ENCODE measurements at places on chromosomes 4 and X.
A peak's percentile ranks its signal among the peaks of the same experiment; 100 is the strongest.

DNA sequence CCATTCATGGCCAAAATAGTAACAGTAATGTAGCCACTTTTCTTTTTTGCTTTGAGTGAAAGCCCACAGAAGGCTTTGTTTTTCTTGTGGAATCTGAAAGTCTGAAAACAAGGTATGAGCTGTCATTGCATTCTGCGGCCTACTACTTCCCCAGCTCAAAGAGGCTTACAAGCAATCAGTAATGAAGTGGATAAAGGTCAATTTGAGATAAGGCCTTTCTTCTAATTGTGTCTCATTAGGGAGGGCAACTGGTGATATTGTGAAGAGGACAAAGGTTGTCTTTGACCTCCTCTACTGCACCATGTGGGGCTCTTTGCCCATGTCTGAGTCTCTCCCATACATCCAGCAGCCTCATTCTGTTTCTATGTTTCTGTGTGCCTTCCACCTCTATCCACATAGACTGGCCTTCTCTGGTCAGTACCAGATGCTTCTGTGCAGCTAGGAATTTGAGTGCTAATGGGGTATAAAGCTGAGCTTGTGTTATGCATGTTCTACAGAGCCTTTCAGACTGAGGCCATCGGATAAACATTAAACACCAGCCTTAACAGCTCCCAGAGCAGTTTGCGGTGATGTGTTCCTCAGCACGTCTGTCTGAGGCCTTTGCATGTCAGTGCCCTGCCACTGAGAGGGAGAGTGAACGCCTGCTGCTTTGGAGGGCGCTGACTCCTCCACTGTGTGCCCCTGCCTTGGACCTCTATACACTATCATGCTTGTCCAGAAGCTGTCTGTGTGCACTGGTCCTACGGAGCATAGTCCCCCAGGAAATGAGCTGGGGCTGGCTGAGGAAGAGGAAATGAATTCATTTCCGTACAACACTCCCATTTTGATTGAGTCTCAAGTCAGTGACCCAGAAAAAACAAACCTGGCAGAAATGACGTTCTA, 80.2 kb downstream of the SH2D1A start:
- no peak for DNase-seq

DNA sequence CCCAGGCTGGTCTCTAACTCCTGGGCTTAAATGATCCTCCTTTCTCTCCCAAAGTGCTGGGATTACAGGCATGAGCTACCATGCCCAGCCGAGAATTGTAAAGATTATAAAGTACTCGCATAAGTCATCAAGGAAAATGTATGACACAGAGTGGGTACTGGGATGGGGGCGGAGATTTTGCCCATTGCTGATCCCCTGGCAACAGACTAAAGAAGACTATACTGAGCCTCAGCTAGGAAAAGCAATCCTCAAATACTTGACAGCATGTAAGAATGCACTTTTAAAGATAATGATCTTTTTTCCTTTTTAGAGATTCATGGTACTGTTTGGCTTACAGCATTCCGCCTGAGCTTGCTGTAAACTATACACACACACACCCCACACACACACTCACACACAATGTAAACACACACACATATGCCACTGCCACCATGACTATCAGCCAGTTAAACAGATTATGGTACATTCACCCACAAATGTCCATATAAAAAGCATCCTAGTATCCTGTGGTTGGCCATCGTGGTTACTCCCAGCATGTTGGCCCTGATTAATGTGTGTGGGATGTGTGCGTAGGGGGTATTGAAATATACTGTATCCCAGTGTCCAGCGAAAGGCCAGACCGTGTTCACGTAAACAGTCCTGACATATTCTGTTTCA, 113.0 kb downstream of the AMELX start:
- no peak for DNase-seq

DNA sequence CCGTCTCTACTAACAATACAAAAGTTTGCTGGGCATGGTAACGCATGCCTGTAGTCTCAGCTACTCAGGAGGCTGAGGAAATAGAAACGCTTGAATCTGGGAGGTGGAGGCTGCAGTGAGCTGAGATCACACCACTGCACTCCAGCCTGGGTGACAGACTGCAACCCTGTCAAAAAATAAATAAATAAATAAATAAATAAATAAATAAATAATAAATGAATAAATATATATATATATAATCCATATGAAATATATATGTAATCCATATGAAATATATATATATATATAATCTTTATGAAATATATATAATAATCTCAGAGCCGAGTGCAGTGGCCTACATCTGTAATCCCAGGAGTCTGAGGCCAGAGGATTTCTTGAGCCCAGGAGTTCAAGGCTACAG, 17.8 kb upstream of the RBPJ start:
- no peak for DNase-seq

DNA sequence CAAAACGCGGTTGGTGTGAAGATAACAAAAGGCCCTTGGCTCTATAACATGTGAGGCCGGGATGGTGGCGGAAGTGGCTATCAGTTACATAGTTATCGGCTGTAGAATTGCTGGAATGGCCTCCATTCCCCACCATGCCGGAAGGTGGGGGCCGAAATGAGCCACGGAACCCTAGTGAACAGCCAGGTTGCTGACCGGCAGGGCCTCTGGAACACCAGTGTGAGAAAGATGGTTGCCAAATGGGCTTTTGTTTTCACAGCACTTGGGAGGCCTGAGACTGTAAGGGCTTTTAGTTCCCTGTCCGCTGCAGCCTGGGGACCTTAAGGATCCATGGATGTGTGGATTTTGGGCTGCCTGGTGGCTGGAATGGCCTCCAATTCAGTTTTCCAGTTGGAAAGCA, 23.3 kb upstream of the ARX start:
- no peak for DNase-seq

GRCh38 chr4:125994430-125994829, 679.7 kb downstream of the FAT4 start:
- DNase-seq: no peak

DNA sequence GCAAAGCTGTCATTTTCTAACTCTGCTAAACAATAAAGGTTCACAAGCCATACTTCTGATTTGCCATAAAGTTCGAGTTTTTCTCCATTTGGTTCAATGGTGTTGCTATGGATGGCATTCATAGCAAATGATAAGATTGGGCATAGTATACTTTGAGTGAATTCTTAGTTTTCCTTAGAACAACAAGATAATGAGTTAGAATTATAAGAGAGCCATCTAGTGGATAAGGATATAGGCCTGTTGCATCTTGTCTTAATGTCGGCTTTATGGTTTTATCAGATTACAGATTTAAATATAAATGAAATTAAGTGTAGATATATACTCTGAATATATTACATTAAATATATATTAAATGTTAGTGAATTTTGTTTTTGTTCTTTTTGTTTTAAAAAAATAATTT, 644.6 kb downstream of the IL1RAPL1 start:
- DNase-seq: no peak

- DNase-seq: no peak
Observed at GRCh38 chr4:80619070-80619674, 283.6 kb downstream of the CFAP299 start.

DNA sequence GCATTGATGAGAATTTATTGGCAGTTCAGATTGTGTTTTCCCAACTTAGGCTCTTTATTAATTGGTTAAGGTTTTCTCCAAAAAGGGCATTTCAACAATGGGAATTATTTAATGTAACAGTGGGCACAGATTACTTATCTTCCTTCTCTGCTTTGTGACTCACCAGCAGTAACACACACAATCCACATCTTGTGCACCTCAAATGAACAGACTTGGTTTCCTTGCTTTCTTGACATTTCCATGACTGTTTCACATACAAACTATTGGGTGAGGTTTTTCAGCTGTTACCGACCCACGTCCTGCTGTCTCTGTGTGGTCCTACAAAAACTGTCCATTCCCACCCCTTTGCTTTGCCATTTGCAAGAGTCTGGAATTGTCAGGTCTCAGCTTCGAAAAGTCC, 38.1 kb downstream of the CCNI start:
- DNase-seq: no peak

- DNase-seq: no peak
Observed at GRCh38 chrX:74349387-74349786, 45.4 kb downstream of the ZCCHC13 start.

- DNase-seq: peak; percentile 33
Observed at GRCh38 chrX:64850371-64851082, 125.7 kb downstream of the ZC4H2 start.

- DNase-seq: no peak
Observed at GRCh38 chr4:26952891-26953290, 92.2 kb downstream of the STIM2 start.

GRCh38 chr4:129972257-129972656, 876.3 kb downstream of the C4orf33 start:
- DNase-seq: no peak

- no peak for DNase-seq
Observed at GRCh38 chrX:119624951-119625668, 18.9 kb upstream of the NKRF start.

- no peak for DNase-seq
Observed at GRCh38 chr4:182600093-182600492, 317.1 kb downstream of the DCTD start.

DNA sequence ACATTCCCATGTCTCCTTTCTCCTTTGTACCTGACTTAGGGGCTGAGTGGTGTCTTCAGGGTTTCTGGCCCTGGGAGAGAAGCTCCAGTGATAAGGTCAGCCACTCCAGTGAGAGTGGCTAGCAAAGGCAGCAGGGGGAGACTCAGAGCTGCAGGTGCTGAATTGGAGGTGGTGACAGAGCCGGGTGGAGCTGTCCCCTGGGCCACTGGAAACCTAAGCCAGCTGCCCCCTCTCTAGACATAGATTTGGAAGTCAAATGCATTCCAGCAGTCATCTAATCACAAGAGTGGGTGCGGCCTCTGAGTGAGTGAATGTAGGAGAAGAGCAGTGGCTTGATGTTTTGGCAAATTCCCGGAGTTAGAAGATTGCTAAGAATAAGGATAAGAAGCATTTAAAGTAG, 28.5 kb downstream of the TRIM2 start:
- no peak for DNase-seq

GRCh38 chrX:49845701-49846403, 16.7 kb downstream of the PAGE4 start:
- DNase-seq: no peak

DNA sequence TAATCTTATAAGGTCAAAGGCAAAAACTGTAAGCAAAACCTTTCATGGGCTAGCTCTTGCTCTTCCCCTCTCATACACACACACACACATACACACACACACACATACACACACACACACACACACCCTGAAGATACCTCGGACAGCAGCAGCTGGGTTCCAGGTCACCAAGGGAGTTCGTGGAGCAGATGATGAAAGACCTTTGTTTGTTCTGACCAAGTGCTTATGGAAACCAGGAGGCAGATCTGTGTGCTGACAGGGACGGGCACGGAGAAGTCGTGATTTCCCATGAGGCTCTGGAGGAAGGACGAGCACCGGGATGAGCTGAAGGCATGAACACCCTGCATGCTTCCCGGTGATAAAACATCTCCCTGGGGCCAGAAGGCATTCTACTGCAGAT, 35.4 kb upstream of the CRMP1 start:
- no peak for DNase-seq

GRCh38 chr4:8205749-8206611, 6.9 kb downstream of the SH3TC1 start:
- DNase-seq: no peak

DNA sequence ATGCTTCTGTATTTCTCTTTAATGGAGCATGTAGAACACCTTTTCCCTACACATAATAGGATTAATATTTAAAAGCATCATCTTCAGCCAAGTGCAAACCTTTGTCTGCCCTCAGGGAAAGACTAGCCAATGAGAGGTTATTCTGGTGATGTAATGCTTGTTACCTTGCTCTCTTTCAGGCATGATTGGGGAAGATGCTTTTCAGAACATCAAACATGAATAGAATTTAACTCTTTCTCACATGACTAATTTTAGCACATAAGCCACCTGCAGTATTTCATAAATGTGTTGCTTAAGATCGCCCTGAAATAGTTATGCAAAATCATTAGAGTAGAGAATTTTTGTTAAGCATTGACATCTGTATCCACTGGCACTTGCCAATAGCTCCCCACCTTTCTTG, 10.7 kb upstream of the EPGN start:
- DNase-seq: no peak

DNA sequence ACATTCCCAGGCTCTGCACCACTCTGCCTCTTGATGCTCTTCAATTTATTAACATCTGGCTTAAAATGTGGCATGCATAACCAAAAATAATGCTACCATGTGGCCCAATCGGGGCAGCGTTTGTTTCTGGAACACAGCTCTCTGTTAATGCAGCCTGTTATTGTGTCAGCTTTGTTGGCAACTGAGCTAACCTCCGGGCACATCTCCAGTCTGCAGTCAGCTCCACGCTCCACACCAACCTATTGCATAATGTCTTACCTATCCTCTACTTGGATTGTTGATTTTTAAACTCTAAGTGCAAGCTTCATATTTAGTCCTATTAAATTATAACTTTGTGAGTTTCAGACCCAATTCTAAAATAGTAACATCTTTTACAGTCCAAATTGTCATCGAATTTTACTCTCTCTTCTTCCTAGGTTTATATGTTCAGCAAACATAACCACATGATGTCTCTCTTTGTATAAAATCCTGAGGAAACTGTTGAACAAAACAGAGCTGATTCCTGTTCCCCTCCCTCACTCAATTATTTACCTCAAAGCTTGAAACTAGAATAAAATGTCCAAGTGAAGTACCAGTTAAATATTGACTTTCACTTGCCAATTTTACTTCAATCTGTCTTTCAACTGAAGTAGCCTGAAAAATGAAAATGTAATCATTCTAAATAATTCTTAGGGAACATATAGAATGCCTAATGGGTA, 92.2 kb upstream of the RAPGEF2 start:
- DNase-seq: no peak

DNA sequence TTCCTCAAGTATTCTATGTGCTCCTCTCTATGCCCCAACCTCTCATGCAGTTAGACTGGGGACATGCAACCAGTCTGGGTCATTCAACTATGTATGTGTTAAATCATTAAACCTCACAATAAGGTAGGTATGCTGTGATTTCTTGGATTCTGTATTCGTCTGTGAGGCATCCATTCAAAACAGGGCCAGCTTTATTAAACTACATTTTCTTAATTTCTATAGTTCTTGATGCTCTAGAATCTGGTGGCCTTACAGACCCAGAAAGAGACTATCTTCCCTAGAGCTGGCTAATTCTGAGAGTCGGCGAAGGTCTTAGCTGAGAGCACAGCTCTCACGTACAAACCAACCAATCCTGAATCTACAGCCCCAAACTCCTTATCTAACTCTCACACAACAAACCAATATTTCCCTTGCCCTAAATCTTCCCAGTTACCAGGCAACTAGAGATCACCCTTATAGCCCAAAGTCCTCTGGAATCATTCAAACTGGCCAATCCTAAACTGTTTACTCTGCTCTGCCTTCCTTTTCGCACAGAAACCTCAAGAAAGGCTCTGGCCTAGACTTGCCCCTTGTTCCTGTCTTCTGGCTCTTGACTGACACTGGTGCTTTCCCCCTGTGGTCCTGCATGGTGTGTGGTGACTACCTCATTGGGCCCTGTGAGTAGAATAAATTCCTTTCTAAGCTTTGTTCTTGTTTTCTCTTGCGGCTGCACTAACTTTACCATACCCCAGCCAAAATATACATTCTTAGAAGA, 203.5 kb upstream of the TET2 start:
- DNase-seq: no peak

GRCh38 chrX:130186651-130187050, 14.9 kb downstream of the RAB33A start:
- no peak for DNase-seq

GRCh38 chr4:152197211-152197610, 338.7 kb downstream of the FBXW7 start:
- no peak for DNase-seq
